SK-N-DZ (cell line): ENCODE measurements at places on chromosomes 12 and 14.

DNA sequence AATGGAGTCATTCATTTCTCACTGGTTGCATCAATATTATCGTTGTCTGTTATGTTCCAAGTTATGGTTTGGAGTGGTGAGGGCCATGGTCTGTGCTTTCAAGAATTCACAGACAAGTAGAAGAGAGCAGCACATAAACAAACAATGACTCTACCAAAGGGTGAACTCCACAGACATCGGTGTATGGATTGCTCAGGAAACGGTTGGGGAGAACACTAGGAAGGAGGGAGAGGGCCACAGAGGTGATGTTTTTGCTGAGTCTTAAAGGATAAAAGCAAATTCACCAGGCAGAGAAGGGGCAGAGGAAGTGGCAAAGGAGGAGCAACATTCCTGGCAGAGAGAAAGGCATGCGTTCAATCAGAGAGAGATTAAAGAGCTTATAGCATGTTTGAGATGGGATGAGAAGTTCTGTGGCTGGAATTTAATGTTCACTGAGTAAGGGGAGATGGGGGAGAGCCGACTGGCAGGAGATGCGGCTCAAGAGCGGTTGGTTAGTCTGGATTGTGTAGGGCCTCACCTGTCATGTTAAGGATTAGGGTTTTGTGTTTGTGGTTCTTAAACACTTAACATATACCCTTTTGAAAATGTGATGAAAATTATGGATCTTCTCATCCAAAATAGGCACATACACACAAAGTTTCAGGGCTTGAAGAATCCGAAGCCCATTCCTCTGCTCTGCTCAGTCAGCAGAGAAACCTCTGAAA, 42.3 kb upstream of the FRMD6 start:
- no peak for DNase-seq

DNA sequence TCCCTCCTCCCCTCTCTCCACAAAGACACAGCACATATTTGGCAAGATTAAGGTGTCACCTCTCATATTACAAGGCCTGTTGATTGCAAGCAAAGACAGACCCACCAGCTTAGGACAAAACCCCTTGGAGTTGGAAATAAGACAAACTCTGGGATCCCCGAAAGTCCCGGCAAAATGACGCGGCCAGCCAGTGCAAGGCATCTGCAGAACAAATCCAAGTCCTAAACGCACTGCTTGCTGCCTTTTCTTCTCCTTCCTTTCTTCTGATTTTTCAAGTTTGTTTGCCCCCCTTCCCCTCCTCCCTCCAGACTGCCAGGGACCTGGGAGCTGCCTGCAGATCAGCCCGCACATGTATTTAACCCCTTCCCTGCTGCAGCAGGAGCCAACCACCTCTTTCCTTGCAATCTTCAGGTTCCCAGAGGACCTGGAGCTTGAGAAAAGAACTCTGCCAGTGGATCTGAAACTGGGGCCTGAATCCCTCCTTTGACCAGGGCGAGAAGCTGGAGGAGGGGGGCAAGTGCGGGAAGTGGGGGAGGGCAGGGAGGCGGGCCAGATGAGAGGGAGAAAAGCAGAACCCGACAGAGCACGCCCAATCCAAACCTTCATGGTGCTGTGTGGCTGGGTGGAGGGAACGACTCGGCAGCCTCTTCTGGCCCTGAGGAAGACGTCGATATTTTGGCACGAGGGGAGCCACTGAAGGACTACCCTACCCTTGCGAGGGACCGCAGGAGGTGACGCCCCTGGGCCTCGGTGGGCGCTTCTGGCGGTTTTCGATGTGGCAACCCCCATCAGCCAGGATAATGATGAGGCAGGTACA, 2.0 kb upstream of the NTF3 start:
- DNase-seq: no peak

GRCh38 chr12:66753810-66754209, 74.9 kb upstream of the GRIP1 start:
- no peak for DNase-seq

- DNase-seq: peak; percentile 80
Observed at GRCh38 chr14:101840649-101841369, 79.3 kb downstream of the PPP2R5C start.

GRCh38 chr14:68160779-68161546, 341.4 kb downstream of the RAD51B start:
- DNase-seq: no peak

DNA sequence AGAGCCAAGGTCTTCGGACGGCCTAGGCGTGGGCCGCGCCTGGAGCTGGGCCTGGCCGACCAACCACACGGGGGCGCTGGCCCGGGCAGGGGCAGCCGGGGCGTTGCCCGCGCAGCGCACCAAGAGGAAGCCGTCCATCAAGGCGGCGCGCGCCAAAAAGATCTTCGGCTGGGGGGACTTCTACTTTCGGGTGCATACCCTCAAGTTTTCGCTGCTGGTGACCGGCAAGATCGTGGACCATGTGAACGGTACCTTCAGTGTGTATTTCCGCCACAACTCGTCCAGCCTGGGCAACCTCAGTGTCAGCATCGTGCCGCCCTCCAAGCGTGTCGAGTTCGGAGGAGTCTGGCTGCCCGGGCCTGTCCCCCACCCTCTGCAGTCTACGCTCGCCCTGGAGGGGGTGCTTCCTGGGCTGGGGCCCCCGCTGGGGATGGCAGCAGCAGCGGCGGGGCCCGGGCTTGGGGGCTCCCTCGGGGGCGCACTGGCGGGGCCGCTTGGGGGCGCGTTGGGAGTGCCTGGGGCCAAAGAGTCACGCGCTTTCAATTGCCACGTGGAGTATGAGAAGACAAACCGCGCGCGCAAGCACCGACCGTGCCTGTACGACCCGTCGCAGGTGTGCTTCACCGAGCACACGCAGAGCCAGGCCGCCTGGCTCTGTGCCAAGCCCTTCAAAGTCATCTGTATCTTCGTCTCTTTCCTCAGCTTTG, 4.4 kb upstream of the SHMT2 start:
- no peak for DNase-seq

DNA sequence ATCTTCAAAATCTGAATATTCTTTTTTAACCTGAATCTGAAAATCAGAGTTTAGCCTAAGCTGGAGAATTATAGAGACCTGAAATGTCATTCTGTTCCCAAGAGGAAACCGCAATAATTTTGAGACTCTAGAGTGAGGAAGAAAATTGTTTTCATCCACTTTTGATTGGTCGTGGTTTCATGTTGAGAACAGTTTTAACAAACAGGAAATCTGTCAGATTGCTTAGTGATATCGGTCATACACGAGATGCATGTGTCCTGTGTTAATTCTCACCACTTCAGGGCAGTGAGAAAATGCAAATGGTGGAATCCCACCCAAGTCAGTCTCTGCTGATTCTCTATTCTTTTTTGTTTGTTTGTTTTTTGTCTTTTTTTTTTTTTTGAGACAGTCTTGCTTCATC, 1498.5 kb upstream of the TMEM132C start:
- DNase-seq: no peak

- DNase-seq: no peak
Observed at GRCh38 chr12:39240587-39240986, 202.3 kb downstream of the KIF21A start.

GRCh38 chr14:67240168-67240932, 885 bp upstream of the PALS1 start:
- peak; percentile 30 for DNase-seq
